ENCODE measurements at places on chromosomes 16 and 17. TPM values are rescaled to one million over a fixed set of nuclear protein-coding genes. Genes with fewer than 3 reads are reported as not detected.

DNA sequence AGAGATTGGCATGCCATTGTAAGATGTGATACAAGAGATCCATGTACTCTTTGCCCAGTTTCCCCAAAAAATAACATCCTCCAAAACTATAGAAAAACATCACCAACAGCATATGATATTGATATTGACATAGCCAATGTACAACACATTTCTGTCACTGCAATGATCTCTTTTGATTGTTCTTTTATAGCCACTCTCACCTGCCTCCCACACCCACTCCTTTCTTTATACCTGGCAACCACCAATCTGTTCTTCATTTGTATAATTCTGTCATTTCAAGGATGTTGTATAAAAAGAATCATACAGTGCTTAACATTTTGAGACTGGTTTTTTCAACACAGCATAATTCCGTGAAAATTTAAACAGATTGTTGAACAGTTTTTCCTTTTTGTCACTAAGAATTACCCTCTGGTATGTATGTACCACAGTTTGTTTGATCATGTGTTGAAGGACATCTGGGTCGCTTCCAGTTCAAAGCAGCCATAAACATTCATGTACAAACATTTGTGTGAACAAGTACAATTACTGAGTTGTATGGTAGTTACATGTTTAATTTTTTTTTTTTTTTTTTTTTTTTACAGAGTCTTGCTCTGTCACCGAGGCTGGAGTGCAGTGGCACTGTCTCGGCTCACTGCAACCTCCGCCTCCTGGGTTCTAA, 9.9 kb downstream of the KRTAP9-1 start:
- DNase-seq: no peak

DNA sequence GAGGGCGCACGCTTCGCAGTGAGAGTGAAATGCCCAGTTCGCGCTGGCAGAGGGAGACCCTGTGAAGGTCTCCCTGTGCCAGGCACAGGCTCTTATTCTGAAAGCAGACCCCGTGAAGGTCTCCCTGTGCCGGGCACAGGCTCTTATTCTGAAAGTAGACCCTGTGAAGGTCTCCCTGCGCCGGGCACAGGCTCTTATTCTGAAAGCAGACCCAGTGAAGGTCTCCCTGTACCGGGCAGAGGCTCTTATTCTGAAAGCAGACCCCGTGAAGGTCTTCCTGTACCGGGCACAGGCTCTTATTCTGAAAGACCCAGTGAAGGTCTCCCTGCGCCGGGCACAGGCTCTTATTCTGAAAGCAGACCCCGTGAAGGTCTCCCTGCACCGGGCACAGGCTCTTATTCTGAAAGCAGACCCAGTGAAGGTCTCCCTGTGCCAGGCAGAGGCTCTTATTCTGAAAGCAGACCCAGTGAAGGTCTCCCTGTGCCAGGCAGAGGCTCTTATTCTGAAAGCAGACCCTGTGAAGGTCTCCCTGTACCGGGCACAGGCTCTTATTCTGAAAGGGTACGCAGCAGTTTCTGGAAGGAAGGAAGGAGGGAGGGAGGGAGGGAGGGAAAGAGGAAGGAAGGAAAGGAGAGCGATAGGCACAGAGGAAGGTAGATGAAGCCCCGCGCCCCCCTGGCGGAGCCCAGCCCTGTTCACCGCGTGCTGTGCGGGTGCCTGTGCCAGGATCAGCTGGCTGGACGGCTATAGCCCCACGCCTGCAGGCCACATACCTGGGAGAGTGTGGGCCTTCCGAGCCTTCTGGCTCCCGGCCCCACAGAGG, 55.3 kb downstream of the WDR45B start:
- peak; percentile 82 for DNase-seq

DNA sequence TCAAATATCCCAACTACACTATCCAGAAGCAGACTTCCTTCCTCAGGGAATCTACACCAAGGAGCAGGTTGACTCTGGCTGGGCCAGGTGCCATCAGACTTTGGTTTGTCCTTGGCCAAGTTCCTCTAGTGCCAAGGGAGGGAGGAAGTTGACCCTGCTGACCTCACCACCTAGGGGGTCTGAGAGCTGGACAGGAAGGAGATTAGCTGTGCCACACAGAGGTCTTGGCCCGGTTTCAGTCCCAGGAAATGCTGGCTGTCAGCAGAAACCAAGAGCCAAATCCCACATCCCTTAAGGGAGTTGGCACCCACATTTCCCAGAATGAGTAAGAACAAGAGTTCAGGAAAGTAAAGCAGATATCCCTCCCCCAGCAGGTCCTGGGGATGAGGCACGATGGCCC, 178.2 kb downstream of the SALL1 start:
- DNase-seq: no peak

The NEUROD2 gene
- total RNA-seq: not detected

- no peak for DNase-seq
Measured at GRCh38 chr17:39666231-39666600, 1.1 kb downstream of the TCAP start.
